ENCODE measurements at places on chromosomes 3 and 15.

GRCh38 chr3:66036586-66037148, 2.1 kb downstream of the MAGI1 start:
- DNase-seq, result no peak

GRCh38 chr3:37718632-37719031, 143.0 kb upstream of the CTDSPL start:
- DNase-seq, result no peak

DNA sequence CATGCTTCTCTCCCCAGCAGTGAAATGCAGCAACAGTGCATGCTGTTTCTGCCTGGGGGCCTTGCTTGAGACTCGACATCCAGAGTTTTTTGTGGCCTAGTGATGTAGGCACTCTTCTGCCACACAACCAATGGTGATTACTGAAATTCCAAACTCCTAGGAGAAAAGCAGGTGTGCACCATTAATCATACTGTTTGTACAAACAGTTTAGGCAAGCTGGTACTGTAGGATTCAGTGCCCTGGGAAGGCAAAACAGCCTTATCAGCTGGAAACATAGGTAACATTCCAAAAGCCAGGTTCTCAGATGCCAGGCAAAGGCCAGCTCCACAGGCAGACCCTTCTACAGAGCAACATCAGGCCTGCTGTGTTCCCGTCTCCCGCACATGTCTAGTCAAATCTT, 17.5 kb upstream of the RBP1 start:
- DNase-seq, result no peak

GRCh38 chr3:106814231-106814630, 563.0 kb upstream of the CCDC54 start:
- DNase-seq, result no peak

DNA sequence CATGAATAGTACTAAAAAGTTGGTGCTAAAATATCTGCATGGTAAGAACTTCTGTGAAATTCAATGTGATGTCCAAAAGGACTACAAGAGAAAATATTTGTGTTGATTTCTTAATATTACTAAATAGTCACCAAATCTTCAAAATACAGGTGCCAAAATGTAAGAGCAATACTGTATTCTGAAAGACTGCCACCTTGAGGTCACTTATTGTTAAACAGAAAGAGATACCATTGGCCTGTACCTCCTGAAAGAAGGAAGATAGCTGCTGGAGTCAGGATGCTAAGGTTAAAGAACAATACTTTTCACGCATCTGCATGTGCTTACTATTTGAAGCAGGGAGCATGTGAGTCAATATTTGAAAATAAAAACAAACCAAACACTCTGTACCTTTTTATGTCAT, 72.0 kb upstream of the LSAMP start:
- no peak for DNase-seq

DNA sequence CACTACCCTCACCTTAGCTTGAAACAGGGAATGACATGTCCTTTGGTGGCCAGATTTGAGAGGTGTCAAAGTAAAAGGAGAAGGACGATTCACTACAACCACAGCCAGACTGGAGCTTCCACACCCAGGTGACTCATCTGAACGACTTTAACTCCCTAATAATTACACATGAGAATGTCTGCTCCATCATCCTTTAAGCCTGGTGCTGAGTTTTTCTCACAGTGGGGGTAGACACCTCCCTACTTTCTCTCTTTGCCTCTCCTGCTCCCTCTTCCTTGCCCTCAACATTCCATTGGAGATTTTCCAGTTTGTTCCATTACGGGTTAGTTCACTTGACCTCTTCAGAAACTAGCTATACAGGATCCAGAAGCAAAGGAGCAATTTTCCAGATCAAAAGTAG, 154.3 kb upstream of the BHLHE40 start:
- no peak for DNase-seq

DNA sequence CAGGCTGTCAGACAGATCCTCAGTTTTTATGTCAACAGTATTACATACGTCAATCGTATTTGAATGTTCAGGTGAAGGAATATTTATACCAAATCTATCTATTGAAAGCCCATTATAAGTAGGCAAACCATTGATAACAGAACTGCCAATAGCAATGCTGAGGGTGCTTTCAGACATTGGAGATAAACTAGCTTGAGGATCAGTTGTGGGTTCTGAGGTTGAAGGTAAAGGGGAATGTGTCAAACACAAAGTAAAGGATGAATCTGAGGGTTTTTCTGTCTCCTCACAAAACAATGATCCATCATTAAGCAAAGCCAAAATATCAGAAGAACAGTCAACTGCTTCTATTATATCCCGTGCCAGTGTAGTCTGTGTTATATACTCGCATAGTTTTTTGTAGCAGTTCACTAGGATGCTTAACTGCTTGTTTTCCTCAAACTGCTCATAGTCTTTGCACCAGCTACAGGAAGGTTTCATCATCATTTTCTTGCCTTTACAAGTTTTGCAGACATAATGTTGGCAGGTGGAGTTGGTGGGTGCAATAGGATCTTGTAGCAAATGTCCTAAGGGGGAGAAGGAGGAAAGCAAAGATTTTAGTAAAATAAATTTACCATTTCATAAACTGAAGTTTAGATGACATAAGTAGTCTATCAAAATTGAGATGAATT, 43.8 kb downstream of the MSL2 start:
- no peak for DNase-seq

- DNase-seq, result no peak
Measured at GRCh38 chr3:115553796-115554486, 69.4 kb upstream of the GAP43 start.

DNA sequence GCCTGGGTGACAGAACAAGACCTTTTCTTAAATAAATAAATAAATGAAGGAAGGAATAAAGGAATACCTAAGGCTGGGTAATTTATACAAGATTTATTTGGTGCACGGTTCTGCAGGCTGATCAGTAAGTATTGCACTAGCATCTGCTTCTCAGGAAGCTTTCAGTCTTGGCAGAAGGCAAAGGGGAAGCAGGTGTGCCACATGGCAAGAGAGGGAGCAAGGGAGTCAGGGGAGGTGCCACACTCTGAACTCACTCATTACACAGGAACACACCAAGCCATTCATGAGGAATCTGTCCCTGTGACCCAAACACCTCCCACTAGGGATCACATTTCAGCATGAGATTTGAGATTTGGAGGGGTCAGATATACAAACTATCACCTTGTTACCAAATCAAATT, 56.4 kb downstream of the PRKCI start:
- no peak for DNase-seq

- no peak for DNase-seq
Measured at GRCh38 chr3:174536319-174536718, 322.8 kb upstream of the NAALADL2 start.

DNA sequence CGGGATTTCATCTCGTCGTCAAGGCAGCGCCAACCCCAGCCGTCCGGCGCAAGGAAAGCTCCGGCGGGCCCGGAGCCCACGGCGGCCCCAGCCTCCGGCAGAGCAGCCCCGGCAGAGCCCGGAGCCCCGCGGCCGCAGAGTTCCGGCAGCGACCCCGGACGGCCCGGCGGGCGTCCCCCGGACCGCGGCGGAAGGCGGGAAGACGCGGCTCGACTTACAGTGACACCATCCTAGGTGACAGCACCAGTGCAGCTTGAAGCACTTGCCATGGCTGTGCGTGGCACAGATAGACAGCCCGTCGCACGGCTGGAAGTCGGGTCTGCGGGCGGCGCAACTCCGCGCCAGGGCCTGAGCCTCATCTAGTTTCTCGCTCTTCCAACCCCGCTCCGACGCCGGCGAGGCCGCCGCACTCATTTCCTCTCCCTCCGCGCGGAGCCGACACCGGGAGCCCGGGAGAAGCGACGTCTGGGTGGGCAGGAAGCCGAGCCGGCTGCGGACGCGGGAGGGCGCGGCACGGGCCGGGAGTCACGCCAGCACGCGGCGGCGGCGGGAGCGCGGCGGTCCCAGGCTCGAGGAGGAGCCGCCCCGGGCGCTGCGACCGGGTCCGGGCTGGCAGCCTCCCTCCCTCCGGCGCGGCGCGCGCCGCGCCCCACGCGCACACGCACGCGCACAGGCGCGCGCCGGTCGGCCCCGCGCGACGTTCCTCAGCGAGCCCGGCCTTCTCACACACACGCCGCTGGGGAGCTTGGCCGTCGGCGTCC, at the start of gene C3orf70:
Gene C3orf70 (minus strand): TSS at position 651 of the 761 bp plus-strand sequence. CDS start 237 bp downstream, at position 414.
- no peak for DNase-seq

GRCh38 chr3:16769525-16769924, 115.2 kb upstream of the PLCL2 start:
- DNase-seq, result no peak

- DNase-seq, result no peak
Measured at GRCh38 chr15:79093352-79093935, 2.9 kb upstream of the RASGRF1 start.

GRCh38 chr15:51935466-51936104, 36.0 kb downstream of the LEO1 start:
- DNase-seq, result no peak

DNA sequence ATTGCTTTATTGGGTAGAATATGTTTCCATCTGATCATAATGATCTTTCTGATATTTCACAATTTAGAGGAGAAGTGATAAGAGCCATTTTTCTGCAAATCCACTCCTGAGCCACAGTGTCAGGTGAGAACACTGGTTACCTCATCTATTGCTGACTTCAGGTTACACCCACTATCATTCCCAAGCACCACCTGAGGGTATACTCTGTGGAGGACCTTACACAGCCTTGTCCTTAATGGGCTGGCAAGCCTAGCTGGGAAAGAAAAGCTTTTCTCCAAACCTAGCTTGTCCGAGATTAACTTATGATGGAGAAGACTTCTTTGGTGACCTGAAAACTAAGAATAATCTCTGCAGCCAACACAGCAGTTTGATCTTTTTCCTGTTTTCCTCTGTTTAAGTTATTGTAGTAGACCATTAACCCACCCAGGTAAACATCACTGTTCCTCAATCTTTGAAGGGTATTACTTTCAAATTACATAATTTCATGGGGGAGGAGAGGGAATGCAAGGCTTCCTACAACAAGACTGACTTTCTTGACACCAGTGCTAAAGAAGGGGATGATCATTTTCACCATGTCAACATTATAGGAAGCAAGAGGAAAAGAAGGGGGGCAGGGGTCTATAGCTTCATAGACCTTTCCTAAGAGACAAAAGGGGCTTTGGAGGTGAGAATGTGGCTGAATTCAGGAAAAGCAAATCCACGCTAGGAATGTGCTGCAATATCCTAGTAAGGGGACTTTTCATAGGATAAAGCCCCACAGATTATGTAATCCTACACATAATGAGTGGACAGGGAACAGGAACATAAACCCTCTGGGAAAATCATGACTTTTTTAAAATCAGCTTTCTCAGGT, 1.7 kb downstream of the NCEH1 start:
- DNase-seq, result no peak

DNA sequence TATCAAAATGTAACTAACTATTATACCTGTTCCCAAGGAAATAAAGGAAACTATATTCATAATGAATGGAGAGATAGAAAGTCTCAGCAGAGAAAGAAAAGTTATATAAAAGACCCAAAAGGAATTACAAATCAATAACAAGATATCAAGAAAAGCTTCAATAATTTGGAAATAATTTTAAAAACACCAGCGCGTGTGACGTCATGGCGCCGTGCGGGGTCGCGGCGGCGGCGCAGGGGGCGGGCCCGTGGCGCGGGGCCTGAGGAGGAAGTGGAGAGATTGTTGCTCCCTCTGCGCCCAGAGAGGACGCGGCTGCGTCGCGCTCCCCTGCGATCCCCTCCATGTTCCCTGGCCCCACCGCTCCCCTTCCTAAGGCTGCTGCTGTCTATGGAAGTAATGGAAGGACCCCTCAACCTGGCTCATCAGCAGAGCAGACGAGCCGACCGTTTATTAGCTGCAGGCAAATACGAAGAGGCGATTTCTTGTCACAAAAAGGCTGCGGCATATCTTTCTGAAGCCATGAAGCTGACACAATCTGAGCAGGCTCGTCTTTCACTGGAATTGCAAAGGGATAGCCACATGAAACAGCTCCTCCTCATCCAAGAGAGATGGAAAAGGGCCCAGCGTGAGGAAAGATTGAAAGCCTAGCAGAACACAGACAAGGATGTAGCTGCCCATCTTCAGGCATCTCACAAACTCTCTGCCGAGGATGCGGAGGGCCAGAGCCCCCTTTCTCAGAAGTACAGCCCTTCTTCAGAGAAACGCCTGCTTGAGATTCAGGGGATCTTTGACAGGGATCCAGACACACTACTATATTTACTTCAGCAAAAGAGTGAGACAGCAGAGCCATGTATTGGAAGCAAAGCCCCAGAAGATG, 4.1 kb downstream of the XCR1 start:
- DNase-seq, result no peak

DNA sequence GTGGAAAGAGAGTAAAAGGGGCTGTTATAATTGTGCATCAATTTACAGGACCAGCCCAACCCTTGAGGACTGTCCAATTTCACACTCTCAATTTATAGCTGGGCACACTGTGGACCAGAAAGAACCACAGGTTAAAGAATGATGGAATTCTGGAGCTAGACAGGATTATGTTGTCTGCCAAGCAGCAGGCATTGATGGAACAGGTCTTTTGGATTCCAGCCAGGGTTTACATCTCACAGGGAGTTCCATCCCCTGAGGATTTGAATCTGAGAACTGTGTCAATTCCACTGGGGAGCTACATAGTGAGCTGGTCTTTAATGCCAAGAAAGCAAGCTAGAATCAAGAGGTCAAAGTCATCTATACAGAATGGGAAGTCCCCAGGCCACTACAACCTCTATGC, 389.5 kb upstream of the WNT5A start:
- no peak for DNase-seq

- no peak for DNase-seq
Measured at GRCh38 chr3:21464746-21465145, 286.3 kb downstream of the ZNF385D start.

GRCh38 chr15:95175914-95176658, 944.7 kb downstream of the MCTP2 start:
- no peak for DNase-seq

DNA sequence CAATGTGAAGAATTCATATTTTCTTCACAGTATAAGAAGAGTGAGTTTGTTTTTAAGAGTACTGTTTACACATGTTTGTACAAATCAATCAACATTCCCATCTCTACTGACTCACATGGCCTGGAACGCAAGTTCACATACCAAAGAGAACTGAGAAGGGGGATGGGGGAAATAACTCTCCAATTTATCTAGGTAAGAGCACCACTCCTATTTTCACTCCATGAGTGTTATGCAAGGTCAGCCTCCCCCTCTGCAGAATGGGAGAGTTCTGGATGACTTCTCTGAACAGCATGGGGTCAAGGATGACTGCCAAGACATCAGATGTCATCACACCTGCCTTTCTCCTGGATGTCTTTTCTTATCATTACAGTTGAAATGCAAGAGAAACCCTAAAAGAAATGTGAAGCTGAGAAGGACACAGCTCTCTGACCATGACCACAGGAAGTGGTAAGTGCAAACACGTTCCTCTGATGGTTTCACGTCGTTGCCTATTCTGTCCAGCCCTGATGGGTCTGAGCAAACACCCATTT, 95.2 kb downstream of the SEMA6D start:
- DNase-seq, result no peak

All from activated CD8-positive, alpha-beta memory T cell treated with anti-CD3 and anti-CD28 coated beads for 4 hours (primary cell).